GM12878 (cell line): ENCODE measurements at places on chromosomes 7 and 10. TPM values are rescaled to one million over a fixed set of nuclear protein-coding genes. Genes with fewer than 3 reads are reported as not detected.

The NCOA4 gene
- total RNA-seq = 81.2 and 82.1 TPM in 2 replicates

The SEM1 gene
- total RNA-seq = 40.2 and 44.6 TPM in 2 replicates

The NPC1L1 gene
- 0.08 TPM in 1 of 2 replicates, not detected in the other for total RNA-seq

The LEP gene
- not detected in 2 replicates for total RNA-seq

The TUBGCP2 gene
- 46.5 and 47.1 TPM in 2 replicates for total RNA-seq

The AIMP2 gene
- total RNA-seq = 61.0 and 61.8 TPM in 2 replicates

The MCM10 gene
- total RNA-seq = 30.7 and 31.1 TPM in 2 replicates

The AGFG2 gene
- 71.5 and 75.1 TPM in 2 replicates for total RNA-seq

The PCGF6 gene
- total RNA-seq = 13.2 and 14.0 TPM in 2 replicates

The C10orf62 gene
- total RNA-seq = not detected in 2 replicates

The ACSM6 gene
- not detected in 2 replicates for total RNA-seq

The IL2RA gene
- 5.0 and 5.3 TPM in 2 replicates for total RNA-seq

The SNCG gene
- 0.33 and 0.35 TPM in 2 replicates for total RNA-seq

The MSRB2 gene
- 7.1 and 9.8 TPM in 2 replicates for total RNA-seq

The TAS2R3 gene
- total RNA-seq = 0.21 and 0.24 TPM in 2 replicates

The GPNMB gene
- 4.2 and 5.9 TPM in 2 replicates for total RNA-seq

The RSPH10B gene
- total RNA-seq = 0.35 TPM in 1 of 2 replicates, not detected in the other

The FKBP9 gene
- total RNA-seq = 5.6 and 6.6 TPM in 2 replicates

The TFR2 gene
- 4.2 and 7.2 TPM in 2 replicates for total RNA-seq

The DHX32 gene
- 19.8 and 21.4 TPM in 2 replicates for total RNA-seq

The GNGT1 gene
- not detected in 2 replicates for total RNA-seq

The PFKP gene
- total RNA-seq = 129 and 130 TPM in 2 replicates

The ODAD2 gene
- not detected in 2 replicates for total RNA-seq

The SFRP5 gene
- total RNA-seq = 0.11 TPM in 1 of 2 replicates, not detected in the other

The MCM7 gene
- 292 and 310 TPM in 2 replicates for total RNA-seq

The SLIT1 gene
- total RNA-seq = 0.05 and 0.15 TPM in 2 replicates

The CLEC5A gene
- not detected in 2 replicates for total RNA-seq

The DCLRE1C gene
- 19.8 and 20.6 TPM in 2 replicates for total RNA-seq

The CADPS2 gene
- total RNA-seq = 0.18 and 0.53 TPM in 2 replicates

The SPDYE11 gene
- total RNA-seq = not detected in 2 replicates

The DGKI gene
- 15.9 and 17.7 TPM in 2 replicates for total RNA-seq

The DKK1 gene
- 0.77 TPM in 1 of 2 replicates, not detected in the other for total RNA-seq

The PRDX3 gene
- total RNA-seq = 195 TPM in 2 replicates

The VPS37D gene
- total RNA-seq = 0.21 and 0.27 TPM in 2 replicates

The ALKBH4 gene
- total RNA-seq = 11.9 and 14.8 TPM in 2 replicates

The H2BK1 gene
- total RNA-seq = 0.54 TPM in 1 of 2 replicates, not detected in the other

The NACAD gene
- total RNA-seq = not detected in 2 replicates

The CPA4 gene
- 0.18 and 0.37 TPM in 2 replicates for total RNA-seq

The PON2 gene
- 32.7 TPM in 2 replicates for total RNA-seq

The TRIL gene
- total RNA-seq = not detected in 2 replicates

The UPK3BL2 gene
- total RNA-seq = 11.8 and 16.2 TPM in 2 replicates

The SPAM1 gene
- not detected in 2 replicates for total RNA-seq

The DDX21 gene
- total RNA-seq = 122 and 129 TPM in 2 replicates

The WDFY4 gene
- 132 and 136 TPM in 2 replicates for total RNA-seq

The UROS gene
- total RNA-seq = 62.5 and 67.0 TPM in 2 replicates

The RADIL gene
- total RNA-seq = 0.11 TPM in 1 of 2 replicates, not detected in the other

The STEAP1 gene
- 2.1 and 3.2 TPM in 2 replicates for total RNA-seq

The SPDYE6 gene
- not detected in 2 replicates for total RNA-seq

The INMT gene
- total RNA-seq = 0.10 TPM in 1 of 2 replicates, not detected in the other

The OR2A7 gene
- total RNA-seq = 1.5 and 2.3 TPM in 2 replicates

The CALHM3 gene
- 0.16 TPM in 1 of 2 replicates, not detected in the other for total RNA-seq

The AMPH gene
- total RNA-seq = 0.19 TPM in 1 of 2 replicates, not detected in the other

The PPP1R17 gene
- not detected in 2 replicates for total RNA-seq

The NEUROD6 gene
- total RNA-seq = not detected in 2 replicates
